NCI-H774 (cell line): ENCODE measurements at places on chromosomes 2 and 18.

DNA sequence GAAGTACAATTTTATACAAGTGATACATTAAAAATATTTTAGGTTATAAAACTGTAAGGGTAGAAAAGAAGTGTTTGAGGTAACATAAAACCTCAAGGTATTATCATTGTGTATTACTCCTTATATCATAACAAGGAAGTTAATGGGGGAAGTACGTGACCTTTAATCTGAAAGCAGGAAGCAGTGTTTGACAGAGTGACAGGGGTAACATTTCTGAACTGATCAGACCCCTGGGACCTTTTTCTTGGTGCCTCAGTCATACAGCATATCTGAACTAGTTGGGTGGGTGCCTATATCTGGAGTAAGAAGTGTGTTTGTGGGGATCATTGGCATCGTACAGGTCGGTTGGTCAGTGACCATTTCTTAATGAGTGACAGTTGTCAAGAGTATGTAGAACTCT, 43.0 kb downstream of the MALT1 start:
- no peak for DNase-seq

DNA sequence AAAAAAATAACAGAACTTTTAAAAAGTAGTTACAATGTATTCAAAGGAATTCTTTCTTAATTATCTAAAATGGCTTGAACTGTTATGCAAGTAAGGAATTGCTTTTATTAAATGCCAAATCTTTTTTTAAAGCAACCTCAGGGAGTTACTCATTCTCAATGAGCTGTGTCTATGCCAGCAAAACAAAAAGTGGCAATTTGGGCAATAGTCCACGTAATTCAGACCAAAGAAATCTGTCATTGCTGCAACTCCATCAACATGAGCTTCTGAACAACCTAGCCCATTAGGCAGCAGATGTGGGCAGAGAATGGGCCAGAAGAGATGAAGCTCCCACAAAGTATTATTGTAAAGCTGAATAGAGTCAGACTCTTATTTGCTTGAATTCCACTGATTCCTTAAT, 118.4 kb downstream of the ALK start:
- no peak for DNase-seq

DNA sequence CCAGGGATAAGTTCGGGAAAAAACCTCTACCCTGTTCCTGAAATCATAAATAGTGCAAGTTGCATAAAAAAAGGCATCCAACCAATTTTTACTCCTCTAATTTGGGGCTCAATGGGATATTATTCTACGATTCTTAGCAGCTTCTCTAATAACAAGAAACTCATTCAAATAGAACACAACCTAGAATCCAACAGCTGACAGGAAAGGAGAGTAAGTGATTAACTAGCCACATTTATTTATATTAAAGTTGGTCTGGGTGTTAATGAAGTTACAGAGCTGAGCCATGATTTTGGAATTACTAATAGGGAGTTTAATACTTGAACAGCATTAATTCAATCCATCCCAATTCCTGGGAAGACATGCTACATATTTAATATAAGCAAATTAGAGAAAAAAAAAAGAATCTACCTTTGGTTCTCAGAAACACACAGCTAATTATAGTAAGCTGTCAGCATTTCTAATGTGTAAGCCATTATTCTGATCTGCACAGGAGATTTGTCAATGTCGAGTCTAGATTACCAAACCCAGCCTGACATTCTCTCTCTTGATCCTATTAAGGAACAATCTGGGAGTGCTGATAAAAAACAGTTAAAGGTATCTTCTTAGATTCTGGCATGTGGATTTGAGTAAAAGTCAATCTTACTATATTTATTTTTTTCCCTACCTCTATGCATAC, 267.7 kb downstream of the NBAS start:
- DNase-seq: no peak

DNA sequence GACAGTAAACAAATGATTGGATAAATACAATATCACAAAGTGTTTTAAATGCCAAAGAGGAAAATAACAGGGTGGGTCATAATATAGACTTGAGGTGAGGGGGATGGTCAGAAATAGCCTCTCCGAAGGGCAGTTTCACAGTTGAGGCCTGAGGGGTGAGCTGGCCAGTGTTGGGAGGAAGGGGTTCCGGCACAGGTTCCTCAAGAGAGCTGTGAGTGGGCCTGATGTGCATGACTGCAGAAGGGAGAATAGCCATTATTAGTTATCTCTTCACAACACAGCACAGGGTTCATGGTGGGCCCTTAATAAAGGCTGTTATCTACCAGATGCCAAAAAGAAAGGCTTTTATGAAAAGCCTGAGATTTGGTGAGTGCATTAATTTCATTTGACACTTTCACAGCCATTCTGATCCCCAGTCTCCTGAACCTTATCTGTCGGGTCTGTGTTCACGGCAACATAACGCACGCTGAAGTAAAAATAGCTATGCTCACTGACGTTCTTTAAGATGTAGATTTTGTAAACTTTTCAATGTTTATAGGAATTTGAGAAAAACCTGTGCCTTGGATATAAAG, 39.6 kb downstream of the POLR1A start:
- DNase-seq: no peak

DNA sequence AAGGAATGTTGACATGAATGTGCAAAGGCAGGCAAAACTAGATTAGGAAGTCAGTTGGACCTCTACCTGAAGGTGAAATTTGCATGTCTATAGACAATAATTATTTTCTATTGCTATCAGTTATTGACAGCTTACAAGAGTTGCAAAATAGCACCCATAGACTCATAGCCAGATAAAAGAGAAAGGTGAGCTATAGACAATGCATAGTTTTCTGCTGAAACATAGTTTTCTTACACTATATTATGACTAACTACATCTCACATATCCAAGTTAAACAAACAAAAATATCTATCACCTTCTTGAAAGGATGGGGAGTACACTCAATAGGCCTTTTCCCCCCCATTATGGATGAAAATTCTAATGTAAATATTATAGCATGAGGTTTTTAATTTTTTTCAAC, 305.0 kb downstream of the PTH2R start:
- DNase-seq: no peak

DNA sequence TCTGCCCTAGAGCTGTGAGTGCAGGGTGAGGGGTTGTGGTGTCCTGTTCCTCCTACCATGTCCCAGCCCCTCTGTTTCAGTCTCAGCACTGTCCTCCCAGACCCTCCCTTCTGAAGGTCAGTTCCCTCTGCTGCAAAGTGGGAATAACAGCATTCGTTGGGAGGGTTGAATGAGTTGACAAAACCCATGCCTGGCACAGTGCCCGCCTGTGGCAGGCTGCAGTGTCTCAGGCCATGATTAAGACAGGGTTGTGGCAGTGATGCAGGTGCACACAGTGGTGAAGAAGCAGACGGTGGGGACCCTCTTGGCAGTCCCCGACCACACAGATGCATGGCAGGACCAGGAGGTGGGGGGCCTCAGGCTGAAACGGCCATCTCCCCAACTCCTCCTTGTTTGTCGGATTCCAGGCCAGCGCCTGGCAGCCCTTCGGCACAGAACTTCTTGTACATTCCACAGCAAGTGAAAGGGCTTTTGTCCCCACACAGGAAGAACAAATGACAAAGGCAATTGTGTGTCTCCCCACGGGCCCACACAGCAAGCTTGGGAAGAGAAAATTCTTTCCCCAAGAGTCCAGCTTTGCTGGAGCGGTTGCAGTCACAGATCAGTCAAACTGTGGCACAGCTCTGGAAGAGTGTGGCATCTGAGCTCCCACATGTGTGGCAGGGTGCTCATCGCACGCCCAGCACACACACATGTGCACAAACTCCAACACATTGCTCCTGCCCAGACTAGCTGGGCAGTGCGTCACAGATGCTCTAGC, 92.0 kb upstream of the MSH2 start:
- no peak for DNase-seq

DNA sequence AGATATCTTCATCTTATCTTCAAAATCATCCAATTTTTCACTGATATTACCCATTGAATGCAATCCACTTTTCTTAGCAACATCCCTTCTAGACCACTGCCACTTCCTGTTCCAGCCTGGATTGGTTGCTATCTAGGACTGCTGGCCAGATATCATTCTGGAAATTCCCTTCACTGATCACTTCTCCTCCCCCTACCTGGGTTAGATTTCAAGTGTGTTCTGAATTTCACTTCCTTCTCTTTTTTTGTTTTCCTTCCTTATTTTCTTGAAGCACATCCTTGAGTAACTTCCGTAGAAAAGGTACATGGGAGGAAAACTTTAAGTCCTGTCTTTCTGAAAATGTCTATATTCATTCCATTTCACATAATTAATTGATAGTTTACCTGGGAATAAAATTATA, 82.0 kb upstream of the IL1R2 start:
- no peak for DNase-seq

- peak; percentile 40 for DNase-seq
Observed at GRCh38 chr2:26605195-26605998, 35.8 kb downstream of the CIB4 start.

- no peak for DNase-seq
Observed at GRCh38 chr2:201734111-201734510, 35.7 kb upstream of the MPP4 start.

DNA sequence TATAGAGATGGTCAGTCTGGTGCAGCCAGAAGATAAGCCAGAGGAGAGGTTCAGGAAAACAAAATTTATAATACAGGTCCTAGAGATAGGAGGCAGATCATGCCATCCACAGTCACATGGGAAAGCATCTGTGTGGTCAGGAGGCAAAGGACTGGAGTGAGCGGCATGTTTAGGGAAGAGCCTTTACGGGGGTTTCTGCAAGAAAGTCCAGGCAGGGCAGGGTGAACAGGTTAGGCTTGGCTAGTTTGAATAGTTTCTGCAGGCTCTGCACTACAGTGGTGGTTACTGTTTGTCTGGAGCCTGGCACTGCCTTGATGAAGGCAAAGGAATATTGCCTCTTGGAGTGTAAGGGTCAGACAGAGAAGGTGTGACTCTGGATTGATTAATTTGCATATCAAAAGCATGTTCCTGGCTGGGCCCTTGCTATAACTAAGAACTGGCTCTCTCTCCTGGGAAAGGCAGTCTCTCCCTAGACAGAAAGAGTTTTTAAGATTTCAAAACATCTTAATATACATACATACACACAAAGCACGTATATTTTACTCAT, 1034.7 kb upstream of the CHAC2 start:
- no peak for DNase-seq

- no peak for DNase-seq
Observed at GRCh38 chr2:99805930-99806476, 316.2 kb upstream of the REV1 start.

- DNase-seq: no peak
Observed at GRCh38 chr2:233919938-233920337, 2.8 kb downstream of the TRPM8 start.

GRCh38 chr18:33700513-33700976, 122.5 kb downstream of the ASXL3 start:
- no peak for DNase-seq

- DNase-seq: no peak
Observed at GRCh38 chr2:126543081-126543480, 112.9 kb upstream of the GYPC start.

GRCh38 chr2:172011812-172012575, 12.2 kb downstream of the METAP1D start:
- no peak for DNase-seq

DNA sequence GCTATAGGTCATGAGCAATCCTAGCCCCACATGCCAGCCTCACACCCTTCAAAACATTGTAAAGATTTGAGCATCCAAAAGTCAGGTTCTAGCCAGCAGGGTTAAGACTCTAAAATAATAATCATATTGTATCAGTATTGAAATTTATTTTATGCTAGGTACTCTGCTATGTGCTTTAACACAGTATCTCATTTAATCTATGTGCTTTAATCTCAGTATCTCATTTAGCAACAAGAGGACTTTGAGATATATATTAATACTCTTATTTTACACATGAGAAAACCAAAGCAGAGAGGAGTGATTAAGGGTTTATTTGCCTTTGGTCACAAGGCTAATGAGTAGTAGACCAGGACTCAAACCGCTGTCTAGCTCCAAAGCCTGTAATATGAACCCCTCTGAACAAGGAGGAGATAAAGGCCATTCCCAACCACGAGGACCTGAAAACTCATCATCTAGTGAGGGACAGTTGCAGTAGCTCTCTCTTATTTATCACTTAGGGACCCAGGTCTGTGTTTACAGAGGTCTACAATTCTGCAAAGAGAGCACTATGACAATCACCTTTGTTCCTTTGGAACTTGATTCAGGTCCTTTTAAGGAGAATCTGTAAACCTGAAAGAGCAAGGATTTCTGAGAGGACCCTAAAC, 116.5 kb upstream of the SERTAD2 start:
- DNase-seq: no peak

DNA sequence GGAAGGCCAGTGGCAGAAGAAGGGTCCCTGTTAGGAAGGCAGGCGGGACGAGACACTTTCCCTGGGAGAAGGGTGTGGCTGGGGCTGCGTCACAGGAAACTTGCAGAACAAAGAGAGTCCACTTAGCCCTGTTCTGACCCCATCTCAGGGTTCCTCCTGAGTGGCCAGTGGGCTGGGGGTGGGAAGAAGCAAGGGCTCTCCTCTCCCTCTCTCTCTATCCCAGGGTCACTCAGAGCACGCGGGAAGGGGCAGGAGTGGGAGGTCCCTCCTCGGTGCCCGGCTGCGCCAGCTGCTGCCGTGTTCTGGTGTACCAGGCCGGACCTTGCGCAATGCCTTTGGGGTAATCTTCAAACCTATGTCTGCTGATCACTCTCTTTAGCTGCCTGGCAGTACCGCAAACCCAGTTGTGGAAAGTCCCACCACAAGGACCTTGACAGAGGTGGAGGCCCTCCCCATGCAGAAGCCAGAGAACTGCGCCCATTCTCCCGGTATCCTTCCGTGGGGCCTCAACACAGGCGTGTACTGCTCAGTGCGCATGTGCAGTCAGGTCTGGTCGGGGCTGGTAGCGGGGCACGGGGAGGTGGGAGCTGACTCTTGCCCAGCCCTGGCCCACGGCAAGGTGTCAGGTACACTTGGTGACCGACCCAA, 47.8 kb upstream of the ST3GAL5 start:
- no peak for DNase-seq

DNA sequence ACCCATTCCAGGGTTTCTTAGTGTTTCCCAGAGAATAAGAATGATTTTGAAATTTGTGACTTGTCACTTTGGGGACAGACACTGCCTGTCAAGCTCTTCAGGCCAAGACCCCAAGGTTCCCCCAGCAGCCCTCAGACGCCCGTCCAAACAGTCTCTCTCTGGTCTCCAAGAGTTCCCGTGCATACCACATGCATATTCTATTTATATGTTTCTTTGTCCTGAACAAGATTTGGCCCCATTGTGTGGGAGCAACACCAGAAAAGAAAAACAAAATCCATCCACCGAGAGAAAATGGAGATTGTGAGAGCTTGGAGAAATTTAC, 52.2 kb upstream of the CTAGE1 start:
- no peak for DNase-seq

GRCh38 chr18:47946889-47947288, 16.4 kb upstream of the SMAD2 start:
- DNase-seq: no peak

- no peak for DNase-seq
Observed at GRCh38 chr18:11046140-11046539, 103.2 kb downstream of the PIEZO2 start.

DNA sequence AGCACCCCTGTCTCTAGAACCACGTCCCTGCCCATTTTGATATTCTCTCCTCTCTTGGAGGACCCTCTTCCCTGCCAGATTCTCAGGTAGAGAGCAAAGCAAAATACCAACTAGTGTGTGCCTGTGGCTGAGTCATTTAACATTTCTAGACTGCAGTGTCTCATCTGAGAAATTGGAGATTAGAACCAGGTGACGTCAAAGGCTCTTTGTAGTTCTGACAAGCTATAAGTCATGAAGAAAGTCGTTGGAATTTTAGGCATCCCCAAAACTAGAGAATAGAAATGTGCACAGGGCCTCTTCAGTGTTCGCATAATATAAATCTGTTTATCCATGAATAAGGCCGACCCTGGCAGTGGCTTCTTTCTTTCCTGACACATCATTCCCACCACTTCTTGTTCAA, 74.4 kb upstream of the TANC1 start:
- no peak for DNase-seq

- DNase-seq: no peak
Observed at GRCh38 chr18:14746897-14747296, 1.1 kb upstream of the ANKRD30B start.
